ENCODE measurements at places on chromosomes 2 and 18.

DNA sequence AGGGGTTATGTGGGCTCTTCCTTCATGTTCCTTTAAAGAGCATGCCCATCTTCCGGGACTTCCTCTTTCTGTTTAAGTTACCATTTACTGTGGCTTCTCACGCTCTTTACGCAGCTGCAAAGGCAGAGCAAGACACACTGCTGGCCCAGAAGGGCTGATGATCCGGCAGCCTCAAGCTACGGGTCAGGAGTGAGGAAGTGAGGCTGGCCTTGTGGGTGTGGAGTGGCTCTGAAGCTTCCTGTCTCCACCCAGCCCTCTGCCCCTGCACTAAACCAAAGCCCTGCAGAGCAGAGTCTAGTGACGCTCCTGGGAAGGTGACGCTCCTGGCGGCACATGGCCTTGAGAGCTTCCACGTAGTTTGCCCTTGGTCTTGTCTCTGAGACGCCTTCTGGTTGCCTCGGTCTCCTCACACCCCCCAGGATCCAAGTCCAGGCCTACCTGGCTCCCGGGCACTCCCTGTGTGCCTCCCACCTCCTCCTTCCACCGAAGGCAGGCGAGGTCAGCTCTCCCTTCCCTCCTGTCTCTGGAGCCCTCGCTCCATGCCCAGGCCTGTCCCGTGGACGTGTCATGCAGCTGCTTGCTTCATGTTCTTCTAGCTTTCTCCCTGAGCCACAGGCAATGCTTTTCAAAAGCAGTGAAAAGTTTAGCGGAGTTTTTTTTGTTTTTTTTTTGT is 50.3 kb downstream of the ARL4C start:
- peak; percentile 90 for DNase-seq
- H3K27me3 ChIP-seq, result no peaks in the 10 kb centered on the region
- H3K4me3 ChIP-seq, result peak overlapping the region; percentile 35
- H3K4me1 ChIP-seq, result peaks cover 67% of the 10 kb centered on the region
- no peaks in the 10 kb centered on the region for H3K36me3 ChIP-seq

- DNase-seq, result no peak
- no peak overlapping the region for H3K4me3 ChIP-seq
- peaks cover 7% of the 10 kb centered on the region for H3K27me3 ChIP-seq
- H3K27ac ChIP-seq, result no peak overlapping the region
- H3K36me3 ChIP-seq, result no peaks in the 10 kb centered on the region
Measured at GRCh38 chr2:65918760-65919187, 486.4 kb upstream of the SPRED2 start.

GRCh38 chr18:12293831-12294230 is 14.2 kb upstream of the TUBB6 start:
- no peak overlapping the region for H3K4me3 ChIP-seq
- DNase-seq, result no peak
- no peak overlapping the region for H3K27ac ChIP-seq
- H3K4me1 ChIP-seq, result no peaks in the 10 kb centered on the region
- no peaks in the 10 kb centered on the region for H3K27me3 ChIP-seq

DNA sequence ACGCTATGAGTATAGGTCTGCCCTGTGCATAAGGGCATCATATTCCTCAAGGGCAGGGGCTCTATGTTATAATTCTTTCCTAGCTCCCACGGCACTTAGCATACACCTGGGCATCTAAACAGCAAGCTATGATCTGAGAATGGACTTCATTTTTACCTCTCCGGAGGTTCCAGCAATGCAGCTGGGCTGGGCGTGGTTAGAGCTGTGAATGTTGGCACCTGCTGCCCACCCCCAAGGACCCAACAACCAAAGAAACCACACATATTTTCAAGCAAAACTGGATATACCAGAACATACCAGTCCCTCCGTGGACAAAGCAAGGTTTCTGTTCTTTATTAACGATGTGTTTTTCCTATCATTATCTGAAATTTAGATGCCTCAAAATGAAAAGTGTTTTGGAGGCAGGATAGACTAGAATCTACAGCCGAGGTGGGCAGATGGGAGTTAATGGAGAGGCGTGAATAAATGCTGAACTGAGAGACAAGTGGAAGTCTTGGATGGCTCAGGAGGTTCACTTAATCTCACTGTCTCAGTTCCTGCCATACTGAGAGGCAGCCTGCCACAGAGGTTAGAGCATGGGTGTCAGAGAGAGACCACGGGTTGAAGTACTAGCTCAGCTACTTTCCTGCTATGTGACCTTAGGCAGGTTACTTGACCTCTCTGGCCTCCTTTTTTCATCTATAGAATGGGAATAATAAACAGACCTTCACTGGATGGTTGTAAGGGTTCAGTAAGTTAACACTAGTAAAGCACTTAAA is 186.6 kb upstream of the SMAD2 start:
- DNase-seq, result no peak
- H3K27ac ChIP-seq, result no peak overlapping the region
- H3K36me3 ChIP-seq, result no peaks in the 10 kb centered on the region
- H3K4me3 ChIP-seq, result no peak overlapping the region
- no peaks in the 10 kb centered on the region for H3K27me3 ChIP-seq

DNA sequence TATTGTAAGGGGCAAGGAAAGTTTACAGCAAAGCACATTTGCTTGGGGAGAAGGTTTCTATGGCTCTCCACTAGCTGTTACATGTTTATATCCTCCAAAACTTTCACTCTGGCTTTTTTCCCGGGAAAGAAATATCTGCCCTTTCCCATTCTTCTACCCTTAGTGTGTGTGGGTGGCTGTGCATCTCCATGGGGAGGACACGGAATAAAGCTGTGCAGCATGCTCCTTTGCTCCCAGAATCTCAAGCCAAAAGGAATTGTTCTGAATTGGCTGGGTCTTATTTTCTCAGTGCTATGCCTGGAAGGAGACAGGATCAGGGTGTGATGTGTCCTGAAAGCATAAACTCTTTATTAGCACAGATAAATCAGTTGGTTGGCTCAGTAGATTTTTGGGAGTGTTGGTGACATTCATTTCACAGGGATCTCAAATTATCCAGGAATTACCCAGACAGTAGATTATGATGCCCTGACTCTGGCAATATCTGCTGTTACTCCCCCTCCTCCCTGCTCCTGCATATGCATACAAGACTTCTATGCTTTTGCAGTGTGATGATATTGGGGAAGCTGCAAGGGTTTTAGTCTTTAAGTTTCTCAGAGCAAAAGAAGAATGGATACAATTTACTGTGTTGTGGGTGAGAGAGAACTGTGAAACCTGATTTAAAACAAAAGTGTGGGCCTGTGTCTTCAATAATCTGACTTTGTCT is 63.1 kb downstream of the PARD3B start:
- H3K4me1 ChIP-seq, result no peaks in the 10 kb centered on the region
- no peak for DNase-seq
- no peak overlapping the region for H3K27ac ChIP-seq
- H3K4me3 ChIP-seq, result no peak overlapping the region
